ENCODE measurements at places on chromosomes 11 and 22.

- no peak for DNase-seq
These were observed 13.7 kb downstream of the RNF141 start for GRCh38 chr11:10526974-10527918.

DNA sequence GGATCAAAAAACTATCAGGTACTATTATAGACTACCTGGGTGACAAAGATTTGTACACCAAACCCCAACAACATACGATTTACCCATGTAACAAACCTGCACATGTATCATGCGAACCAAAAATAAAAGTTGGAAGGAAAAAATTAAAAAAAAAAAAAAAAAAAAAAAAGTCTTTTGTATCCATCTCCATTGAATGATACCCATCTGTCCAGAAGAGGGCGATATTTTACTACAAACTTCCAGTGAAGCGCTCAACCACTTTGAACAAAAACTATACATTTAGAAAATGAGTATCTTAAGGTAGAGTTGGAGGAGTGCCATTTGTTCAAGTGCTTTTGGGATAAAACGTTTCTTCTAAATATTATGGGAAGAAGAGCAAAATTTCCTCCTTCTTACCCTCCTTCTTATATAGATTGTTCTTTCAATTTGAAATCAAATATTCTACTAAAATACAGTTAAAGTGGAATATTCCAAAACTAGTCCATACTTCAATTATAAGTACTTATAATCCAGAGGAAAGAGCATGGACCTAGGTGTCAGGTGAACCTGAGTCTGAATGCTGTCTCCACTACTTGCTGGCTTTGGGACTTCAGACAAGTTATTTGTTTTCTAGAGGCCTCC is 23.3 kb downstream of the ARL14EP start:
- DNase-seq = peak; percentile 70

GRCh38 chr11:10902301-10903063 is 44.6 kb upstream of the ZBED5 start:
- DNase-seq = no peak

DNA sequence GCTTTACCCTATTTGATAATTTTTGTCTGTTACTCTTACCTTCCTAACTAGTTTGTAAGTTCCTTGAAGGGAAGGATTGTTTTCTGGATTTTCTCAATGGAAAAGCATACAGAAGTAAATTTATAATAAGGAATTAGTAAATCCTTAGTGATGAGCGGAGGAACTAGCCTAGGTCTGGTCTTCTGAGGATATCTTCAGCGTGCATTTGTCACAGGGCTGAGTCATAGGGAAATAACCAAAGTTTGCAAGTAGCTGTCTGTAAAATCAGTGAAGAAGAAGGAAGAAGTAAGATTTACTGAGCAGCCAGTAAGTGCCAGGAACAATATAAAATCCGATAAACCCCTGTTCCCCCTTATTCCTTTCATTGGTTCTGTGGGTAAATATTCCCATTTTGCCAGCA is 162.7 kb upstream of the SORL1-AS1 start:
- DNase-seq = no peak

DNA sequence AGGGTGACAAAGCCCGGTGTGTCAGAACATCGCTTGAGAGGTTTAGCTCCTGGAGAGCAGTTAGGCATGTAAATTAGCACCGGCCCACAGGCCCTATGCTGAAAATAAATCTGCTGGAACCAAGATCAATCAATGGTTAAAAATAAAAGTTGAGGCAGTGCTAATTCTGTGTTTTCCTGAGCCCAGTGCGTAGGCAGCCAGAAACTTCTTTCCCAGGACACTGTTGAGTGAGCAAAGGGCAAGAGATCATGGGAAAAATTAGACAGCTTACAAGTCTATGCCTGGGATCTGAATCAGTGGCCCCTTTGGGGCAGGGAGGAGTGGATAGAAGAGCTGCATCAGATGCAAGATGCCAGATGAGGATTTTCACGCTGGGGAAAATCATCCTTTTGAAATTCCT is 539.2 kb downstream of the BUD13 start:
- no peak for DNase-seq

DNA sequence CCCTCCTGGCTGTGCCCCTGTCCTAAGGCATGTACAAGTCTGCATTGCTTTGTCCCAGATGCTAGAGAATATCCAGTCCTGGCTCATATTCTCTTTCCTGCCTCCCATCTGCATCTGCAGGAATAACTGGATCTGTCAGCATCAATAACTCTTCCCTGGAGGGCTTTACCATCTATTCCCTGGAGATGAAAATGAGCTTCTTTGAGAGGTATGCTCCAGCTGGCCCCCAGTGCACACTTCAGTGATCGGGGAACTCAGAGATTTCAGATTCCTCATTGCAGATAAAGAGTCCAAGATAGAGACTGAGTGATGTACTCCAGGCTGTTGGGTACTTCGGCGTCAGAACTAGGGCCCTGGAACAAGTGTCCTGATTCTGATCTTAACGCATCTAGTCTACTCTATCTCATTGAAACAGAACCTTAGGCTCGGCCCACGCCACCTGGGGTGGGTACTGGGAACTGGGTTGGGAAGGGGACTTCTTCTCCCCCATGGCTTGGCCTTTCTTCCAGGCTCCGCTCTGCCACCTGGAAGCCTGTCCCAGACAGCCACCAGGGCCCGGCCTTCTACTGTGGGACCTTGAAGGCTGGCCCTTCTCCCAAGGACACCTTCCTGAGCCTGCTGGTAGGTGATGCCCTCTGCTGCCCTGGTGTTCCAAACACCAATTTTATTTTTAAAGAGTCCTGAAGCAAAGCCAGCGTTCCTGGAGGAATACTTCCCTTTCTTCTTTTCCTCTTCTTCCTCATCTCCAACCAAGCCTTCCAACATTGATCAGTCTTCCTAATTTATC is 17.8 kb upstream of the GLB1L2 start:
- no peak for DNase-seq

DNA sequence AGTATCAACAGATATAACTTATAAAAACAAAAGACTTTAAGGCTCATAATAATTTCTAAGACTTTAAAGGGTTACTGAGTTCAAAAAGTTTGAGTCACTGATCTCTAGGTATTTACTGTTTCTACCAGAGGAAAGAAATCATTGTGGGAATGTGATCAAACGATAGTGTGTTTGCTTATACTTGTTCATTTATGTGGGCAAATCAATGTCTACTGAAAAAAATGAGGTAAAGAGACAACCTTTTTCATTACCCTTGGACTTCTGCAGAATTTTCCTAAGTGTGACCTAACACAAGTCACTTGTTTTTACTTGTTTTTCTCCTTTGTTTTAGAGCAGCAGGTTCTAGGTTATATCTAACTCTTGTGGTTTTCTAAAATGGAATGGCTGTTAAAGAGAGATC is 65.4 kb downstream of the PRR5L start:
- no peak for DNase-seq

GRCh38 chr11:20668844-20669819 is at the start of gene NELL1:
TSS of gene NELL1 (plus strand) at chr11:20669586.
- no peak for DNase-seq

- no peak for DNase-seq
These were observed 91.8 kb downstream of the DHCR7 start for GRCh38 chr11:71356280-71356876.

DNA sequence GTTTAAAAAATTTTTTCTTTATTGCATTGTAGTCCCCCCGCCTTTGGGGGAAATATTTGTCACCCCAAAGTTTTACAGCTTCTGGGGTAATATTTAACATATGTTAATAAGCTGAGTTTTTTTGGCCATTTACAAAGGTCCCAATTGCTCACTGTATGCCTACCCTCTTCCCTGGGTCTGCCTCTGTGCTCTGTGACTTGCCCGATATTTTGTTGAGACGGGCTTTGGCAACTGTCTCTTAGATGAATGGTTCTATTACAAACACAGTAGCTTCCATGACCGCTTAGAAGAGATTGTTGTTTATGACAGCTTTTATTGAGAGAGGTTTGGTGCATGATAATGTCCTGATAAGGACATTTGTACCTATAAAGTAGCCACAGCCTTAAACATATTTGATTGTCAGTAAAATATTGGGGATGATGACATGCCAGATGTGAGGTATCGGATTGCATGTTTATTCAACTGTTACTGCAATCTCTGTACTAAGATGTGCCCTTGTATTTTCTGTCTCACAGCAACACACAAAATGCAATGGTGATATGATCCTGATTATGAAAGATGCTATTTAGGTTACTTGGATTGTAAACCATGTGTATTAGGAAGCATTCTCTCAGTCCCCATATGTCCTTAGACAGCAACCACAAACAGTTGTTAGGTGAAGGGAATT is 103.1 kb downstream of the TEAD1 start:
- no peak for DNase-seq

DNA sequence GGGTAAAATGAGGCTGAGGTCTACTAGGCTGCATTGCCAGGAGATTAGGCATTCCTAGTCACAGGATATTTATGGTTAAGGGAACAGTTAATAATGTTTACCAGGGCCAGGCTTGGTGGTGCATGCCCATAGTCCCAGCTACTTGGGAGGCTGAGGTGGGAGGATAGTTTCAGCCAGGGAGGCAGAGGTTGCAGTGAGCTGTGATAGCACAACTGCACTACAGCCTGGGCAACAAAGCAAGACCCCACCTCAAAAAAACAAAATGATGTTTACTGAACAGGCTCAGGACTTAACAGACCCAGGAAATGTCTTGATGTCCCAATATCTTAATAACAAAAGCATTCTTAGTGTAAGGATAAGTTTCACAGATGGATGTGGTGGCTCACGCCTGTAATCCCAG is 2.8 kb upstream of the MRPL16 start:
- no peak for DNase-seq

GRCh38 chr11:45993531-45994001 is 71.1 kb downstream of the LARGE2 start:
- no peak for DNase-seq

DNA sequence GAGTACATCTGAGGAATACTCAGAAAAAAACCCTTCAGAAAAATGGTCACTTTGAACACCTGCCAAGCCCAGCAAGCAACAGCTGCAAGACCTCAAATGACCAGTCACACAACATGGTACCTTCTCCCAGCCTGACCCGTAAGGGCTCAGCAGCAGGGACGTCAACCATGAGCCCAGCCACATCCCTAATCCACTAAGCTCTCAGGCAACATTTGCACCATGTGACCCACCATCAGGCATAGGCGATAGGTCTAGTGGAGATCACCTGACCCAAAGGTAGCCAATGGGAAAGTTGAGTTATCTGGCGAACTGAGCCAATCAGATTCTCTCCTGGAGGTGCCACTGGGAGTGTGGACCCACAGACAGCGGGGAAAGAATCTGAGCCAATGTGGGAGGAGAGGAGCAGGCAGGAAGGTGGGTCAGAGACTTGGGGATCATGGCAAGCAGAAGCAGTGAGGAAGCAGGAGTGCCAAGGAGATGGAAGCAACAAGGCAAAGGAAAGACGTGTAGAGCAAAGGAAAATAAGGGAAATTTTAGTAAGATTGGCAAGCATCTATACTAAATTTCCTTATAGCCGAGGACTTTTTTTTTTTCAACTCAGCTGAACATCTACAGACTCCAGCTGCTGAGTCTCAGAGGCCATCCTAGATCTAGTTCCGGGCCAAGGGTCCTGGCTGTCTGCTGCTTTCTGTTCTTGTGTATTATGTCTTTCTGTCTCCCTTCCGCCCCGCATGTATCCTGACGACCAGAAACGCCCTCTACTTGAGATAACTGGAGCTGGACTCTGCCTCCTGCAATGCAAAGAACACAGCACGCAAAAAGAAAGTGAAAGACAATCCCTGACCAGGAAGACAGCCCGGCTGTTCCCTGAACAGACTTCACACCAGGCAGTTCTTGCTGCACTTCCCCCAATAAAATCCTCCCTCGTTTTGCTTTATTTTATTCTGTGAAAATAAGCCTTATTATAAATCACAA is 11.0 kb upstream of the PLAAT2 start:
- DNase-seq = peak; percentile 69

DNA sequence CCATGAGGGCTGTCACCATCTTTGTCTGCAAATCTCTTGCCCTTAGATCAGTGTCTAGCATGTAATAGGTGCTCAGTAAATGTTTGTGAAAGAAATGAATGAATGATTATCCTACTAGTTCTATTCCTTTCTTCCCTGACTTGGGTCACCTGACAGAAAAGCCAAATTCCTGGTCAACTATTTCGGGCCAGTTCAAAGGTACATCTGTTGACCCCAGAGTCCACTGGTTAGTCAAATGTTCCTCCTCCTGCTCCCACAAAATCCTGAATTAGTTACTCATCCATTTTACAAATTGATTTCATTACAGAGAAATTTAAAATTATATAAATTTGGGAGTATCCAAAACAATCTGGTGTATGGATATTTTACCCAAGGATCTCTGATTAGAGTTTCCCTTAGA is 124.7 kb upstream of the NAV2 start:
- no peak for DNase-seq

GRCh38 chr11:47887910-47888569 is 39.9 kb upstream of the NUP160 start:
- no peak for DNase-seq

GRCh38 chr11:64472593-64473455 is 113.9 kb downstream of the RPS6KA4 start:
- no peak for DNase-seq

GRCh38 chr11:3215346-3216026 is 3.1 kb downstream of the MRGPRG start:
- DNase-seq = no peak

DNA sequence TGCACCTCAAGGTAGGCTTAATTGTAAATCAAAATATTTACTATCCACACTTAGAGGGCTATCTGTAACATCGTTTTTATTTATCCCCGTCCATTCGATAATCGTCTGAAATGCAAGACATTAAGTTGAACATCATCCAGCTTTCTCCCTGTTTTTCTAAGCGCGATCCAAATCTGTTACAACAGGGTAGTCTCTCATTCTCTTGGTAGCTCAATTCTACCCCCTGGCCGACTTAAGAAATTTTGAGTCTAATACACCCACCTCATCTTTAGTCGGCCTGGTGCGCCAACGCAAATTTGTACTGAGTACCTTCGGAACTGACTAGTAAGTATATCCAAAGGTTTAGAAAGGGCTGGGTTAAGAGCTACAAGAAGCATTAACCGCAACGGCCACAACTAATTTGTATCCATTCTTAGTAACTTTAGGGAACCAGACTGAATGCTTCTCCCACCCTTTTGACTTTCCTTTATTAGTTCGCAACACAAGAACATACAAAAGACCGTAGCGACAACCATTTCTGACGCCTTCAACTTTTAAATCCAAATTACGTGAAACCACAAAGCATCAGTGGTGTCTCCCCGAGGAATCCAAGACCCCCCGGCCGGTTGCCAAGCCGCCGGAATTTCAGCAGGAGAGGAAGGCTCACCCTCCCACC is 1.0 kb upstream of the ZNF143 start:
- DNase-seq = peak; percentile 41

- no peak for DNase-seq
These were observed 9.0 kb upstream of the HIKESHI start for GRCh38 chr11:86292912-86293616.

DNA sequence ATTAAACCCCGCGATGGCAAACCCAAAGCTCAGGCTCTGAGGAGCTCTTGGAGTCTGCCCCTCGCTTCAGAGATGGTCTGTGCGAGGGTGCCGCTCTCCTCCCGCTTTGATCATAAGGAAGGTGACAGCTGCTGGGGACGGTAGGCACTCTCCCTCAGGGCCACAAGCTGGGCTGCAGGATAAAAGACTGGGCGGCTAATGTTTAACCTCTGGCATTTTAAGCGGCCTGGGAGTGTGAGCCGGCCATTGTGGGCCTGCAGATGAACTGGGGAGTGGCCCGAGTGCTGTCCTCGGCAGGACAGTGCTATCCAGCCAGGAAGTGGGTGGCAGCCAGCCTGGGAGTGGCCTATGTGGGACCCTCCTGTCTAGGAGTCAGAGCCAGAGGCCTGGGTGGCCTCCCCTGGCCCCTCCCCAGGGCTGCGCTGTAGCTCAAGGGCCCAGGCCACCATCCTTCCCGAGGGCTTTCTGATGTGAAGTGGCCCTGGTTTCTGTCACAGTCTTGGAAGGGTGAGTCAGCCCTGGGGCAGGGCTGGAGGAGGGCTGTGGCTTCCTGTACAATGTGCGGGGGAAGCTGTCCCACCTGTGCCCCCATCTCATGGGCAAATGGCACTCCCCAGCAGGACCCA is 58.7 kb upstream of the PRODH start:
- no peak for DNase-seq
